ENCODE measurements at places on chromosomes 1 and 21. TPM values are rescaled to one million over a fixed set of nuclear protein-coding genes. Genes with fewer than 3 reads are reported as not detected.

DNA sequence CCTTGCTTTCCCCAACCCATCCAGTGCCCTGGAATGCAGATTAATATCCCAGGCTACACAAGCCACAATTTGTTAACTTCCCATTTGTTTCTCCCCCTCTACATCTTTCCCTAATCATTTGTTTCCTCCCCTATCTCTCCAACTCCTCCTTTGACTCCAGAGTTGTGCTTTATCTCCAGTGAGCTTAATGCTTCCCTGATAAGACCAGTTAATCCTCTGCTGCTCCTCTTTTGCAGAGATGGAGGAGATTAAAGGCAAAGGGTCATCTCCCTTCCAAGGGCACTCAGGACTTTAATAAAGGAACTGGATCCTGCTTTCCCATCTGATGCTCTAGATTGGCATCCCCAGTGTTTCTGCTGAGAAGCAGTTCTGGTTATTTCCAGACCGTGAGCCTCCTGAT, 7.1 kb downstream of the FAM78B start:
- no peak for DNase-seq

DNA sequence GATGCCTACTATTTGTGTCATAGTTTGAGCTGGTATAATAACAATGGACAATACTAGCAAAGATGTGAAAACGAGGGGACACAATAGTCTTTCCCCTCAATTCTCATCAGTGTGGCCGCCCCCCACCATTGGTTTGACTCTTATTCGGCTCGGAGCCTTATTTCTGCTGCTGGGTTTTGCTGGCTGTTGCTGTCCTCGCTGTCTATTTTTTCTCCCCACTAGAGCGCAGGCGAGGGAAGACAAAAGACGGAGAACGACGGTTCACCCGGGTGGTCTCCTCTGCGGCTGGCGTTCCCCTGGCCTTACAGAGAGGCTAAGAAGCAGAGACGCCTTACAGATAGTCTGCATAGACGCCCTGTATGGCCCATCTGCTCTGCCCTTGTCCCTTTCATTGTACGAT, 19.4 kb downstream of the CLIC6 start:
- DNase-seq, result no peak

- DNase-seq, result no peak
Measured at GRCh38 chr1:199202331-199202730, 563.5 kb downstream of the PTPRC start.

DNA sequence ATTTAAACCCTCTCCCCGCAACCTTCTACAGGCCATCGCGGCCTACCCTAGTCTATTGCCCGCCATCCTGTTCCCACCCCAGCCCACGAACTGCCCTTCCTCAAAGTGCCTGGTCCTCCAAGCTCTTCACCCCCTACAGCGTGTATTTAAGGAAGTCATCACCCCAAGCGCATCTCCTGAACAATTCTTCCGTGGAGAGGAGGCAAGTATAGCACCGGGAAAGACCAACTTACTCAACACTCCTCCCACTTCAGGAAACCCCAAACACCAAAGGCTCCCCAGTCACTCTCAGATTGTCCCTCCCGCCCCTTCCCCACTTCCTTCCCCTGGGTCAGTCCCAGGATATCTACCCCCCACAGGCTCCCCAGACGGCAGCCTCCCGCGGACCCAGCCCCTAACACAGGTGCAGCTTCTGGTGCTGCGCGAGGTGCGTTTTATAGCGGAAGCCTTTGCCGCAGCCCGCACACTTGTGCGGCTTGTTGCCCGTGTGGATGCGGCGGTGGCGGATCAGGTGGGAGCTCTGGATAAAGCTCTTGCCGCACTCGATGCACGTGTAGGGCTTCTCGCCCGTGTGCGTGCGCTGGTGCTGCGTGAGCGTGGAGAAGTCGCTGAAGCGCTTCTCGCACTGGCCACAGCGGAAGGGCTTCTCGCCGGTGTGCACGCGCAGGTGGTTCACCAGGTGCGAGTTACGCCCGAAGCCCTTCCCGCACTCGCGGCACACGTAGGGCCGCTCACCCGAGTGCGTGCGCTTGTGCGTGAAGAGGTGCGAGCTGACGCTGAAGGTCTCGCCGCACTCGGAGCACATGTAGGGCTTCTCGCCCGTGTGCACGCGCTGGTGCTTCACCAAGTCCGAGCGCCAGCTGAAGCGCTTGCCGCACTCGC, 25.5 kb downstream of the ZNF697 start:
- no peak for DNase-seq

GRCh38 chr1:184622136-184622823, 132.4 kb downstream of the EDEM3 start:
- peak; percentile 91 for DNase-seq

GRCh38 chr1:170758992-170759391, 95.1 kb downstream of the PRRX1 start:
- no peak for DNase-seq

DNA sequence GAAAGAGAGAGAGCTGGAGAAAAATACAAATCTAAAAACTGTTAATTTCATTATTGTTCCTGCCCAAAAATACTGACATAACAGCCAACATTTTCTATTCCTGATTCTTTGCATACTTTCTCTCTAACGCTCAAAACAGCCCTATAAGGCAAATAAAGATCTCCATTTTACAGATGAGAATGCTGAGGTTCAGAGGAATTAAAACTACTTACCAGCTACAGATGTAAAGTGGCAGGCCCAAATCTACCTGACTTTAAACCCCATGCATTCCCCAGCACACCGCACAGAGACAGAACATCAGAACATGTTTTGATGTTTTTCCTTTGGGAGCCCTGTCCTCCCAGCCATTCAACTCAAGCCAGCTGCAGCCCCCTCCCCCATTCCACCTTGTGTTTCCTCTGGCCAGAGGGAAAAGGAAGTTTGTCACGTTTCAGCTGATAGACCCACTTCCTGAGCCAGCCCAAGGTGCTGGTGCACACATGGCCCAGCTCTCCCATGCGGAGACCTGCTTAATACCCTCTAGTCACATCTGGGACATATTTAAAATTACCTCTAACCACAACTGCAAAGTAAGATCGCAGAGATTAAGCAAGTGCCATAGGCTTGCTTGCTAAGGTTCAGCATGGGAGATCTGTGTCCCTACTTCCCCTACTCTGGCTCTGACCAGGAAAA, 133.1 kb upstream of the NFIA start:
- DNase-seq, result no peak

DNA sequence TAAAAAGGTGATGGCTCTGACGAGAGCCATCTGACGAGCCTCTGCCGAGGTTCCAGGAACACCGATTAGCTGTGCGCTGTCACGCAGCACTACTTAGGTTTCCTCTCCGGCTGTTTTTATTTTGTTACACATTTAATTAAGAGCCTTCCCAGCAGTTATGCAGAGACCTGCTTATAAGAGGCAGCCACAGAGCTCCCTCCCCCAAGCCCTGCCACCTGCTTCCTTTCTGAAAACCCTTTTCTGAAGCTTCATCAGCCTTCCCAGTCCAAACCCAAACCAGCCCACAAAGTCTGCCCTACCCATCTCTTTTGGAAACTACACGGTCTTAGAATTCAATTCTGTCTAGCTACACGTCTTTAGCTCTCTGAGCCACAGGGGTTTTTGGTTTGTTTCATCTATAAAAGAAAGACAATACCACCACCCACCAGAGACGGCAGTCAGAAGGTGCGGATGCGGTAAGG, 49.1 kb downstream of the ERI3 start:
- no peak for DNase-seq

- no peak for DNase-seq
Measured at GRCh38 chr1:153213519-153213918, 3.9 kb upstream of the PRR9 start.

DNA sequence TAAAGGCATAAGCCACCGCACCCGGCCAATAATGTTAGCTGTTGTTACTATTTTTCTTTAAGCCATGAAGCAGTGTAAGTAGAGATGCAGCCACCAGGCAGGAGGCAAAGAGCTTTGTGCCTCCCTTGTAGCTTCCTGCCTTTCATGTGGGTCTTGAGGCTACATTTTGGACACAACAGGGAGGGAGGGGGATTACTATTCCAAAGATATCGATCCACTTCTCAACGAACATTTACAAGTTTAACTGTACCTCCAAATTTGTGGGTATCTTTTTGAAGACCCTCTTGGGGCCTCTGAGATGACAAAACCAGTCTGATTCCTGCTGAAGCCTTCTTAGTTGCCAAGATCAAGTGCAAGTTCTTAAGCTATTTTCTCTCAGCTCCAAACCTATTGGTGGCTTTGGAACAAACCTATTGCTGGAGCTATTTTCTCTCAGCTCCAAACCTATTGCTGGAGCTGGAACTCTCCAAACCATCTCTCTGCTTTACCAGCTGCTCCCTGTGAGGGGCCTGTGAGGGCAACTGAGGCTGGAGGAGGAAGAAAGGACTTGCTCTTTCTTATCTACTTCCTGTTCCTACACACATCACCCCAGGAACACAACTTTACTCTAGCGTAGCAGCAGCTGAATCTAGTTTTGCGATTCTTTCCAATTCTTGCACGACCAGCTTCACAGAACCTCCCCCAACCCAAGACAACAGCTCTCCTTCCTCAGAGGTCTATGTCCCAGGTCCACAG, 16.1 kb upstream of the RCAN3 start:
- no peak for DNase-seq

DNA sequence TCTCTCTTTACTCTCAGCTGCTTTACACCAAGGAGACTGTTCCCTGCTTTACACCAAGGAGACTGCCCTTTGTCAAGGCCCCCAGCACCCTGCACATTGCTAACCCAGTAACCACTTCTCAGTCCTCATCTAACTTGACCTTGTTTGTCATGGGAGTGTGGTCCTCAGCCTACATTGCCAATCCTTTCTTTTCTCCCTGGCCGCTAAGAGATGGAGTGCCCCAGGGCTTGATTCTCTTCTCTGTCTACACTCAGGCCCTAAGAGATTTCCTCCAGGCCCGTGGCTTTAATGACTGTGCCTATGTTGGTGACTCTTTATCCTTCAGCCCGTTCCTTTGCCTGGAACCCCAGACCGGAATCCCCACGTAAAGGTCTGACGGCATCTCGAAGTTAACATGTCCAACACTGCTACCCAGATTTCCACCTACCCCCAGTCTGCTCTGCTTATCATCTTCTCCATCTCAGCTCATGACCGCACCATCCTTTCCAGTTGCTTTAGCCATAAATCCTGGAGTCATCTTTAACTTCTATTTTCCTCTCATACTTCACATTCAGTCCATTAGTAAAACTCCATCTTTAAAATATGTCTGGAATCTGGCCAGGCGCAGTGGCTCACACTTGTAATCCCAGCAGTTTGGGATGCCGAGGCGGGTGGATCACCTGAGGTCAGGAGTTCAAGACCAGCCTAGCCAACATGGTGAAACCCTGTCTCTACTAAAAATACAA, 9.5 kb upstream of the SEMA4A start:
- no peak for DNase-seq

- no peak for DNase-seq
Measured at GRCh38 chr1:239276051-239276450, 110.3 kb upstream of the CHRM3 start.

DNA sequence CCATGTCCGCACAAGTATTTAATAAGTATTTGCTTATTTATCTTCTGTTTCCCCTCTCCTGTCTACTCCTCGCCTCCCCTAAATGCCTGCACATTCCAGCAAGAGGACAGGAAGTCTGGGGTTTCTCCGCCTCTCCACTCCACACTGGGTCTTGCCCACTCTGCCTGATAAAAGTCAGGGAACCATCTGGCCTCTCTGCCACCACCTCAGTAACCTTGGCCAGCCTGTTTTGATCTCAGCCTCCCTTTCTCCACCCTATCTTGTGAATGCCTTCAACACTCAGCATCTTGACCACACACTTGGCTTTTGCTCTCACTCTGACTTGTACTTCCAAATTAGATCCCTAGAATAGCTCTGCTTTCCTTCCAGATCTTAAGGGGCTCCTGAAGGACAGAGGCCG, 165.3 kb upstream of the UBE2U start:
- no peak for DNase-seq

DNA sequence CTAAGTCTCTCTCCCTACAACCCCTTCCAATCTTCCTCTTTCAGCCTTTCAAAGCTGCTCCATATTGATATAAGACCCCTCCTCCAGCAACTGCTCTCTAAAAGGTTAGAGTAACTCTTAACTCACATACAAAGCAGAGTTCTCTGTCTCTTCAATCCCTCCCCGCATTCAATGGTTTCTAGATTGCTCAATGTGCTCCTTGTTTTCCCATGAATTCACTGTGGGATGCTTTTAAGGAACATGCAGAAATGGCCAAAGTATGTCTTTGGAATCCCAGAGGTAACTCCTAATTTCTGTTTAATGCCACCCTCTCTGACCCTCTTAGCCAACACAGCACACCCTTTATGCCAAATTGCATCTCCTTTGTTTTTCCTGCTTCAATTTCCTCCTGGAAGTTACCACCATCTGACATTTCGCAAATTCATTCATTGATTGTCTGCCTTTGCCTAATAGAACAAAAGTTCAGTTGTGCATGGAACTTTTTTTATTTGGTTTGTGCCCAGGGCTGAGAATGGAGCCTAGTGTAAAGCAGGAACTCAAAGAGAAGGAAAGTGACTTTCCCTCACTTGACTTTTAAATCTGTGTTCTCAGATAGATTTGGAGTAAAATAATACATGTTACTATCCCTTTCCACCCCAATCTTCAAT, 172.7 kb upstream of the C8B start:
- DNase-seq, result no peak

DNA sequence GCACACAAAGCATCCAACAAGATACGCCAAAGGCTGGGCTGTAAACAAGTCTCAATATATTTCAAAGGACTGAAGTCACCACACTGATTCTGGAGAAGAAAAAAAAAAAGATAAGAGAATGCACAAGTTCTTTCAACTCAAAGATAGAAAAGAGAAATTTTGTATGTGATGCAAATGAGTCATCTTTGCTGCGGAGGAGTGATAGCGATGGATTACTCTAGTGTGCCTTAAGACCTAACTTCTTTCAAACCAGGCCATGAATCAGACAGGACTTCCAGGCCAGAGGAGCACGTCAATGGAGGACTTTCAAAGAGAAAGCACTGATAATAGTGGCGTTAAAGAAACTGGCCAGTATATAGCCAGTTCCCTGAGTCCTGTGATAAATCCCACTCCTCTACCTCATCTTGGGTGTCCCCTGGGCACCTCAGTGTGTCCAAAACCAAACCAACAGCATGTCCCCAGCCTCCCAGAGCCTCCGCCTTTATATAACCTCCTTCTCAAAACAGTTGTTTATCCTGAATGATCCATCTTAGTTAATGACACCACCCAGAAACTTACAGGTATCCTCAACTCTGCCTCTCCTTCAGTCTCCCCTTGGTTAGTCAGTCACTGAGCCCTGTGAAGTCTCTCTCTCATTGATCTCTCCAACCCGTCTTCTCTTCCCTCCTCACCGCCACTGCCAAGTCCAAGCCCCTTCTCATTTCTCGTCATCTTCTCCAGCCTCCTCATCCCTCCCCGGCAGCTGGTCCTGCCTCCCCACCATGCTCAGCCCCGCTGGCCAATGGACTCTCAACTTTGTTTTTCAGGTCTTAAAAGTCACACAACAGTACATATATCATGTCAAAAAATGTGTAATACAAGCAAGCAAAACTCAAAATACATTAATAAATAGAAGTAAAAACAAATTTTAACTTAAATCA, 47.2 kb upstream of the IFFO2 start:
- no peak for DNase-seq

- no peak for DNase-seq
Measured at GRCh38 chr21:44299085-44299457, 782 bp upstream of the PFKL start.

Gene L1TD1
- total RNA-seq, result 1.5 TPM

Gene ANXA9
- 4.7 TPM for total RNA-seq

Gene PRR9
- 187 TPM for total RNA-seq

Gene AZIN2
- 10.4 TPM for total RNA-seq

Gene ZFP69B
- total RNA-seq, result 3.5 TPM

Data from skin of body (tissue), 3 donors.